ENCODE measurements at places on chromosomes 7 and 10.

GRCh38 chr10:47370878-47371277 is 13.2 kb downstream of the ZNF488 start:
- DNase-seq, result no peak

- DNase-seq, result no peak
Measured at GRCh38 chr10:8054244-8054493, 319 bp upstream of the GATA3 start.

DNA sequence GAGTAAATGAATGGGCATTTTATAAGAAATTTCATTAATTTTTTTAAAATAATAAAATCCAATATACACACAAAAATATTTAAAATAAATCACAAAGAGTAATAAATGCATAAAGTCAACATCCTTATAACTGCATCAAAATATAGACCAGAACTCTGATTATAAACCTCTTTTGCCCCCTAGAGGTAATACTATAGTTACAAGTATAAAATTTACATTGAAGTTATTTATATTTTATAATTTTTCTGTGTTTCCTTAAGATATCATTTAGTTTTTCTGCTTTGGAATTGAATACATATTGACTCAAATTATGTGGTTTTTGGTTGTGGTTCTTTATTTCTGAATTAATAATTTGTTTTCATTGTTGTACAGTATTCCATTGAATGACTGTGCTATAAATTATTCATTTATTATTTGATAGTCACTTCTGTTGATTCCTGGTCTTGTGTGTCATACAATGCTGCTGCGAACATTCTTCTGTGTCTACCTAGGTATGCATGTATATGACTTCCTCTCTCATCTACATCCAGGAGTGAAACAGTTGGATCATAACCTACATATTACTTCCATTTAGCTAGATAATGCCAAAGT is 673.6 kb downstream of the IPMK start:
- no peak for DNase-seq

- no peak for DNase-seq
Measured at GRCh38 chr7:42096268-42096667, 140.7 kb downstream of the GLI3 start.

DNA sequence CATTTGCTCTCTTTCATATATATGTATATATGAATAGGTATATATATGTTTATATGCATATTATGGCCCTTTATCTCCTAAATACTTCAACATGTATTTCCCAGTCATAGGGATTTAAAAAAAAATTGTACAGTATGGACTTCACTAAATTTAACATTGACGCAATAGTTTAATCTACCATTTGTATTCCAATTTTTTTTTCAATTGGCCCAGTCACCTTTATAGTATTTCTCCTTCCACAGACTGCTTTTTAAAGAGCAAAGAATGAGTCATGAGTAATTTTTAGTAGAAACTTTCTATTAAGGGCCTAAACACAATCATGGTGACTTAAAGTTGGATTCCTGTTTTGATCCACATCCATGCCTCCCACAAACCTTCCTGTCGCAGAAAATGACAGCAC is 20.5 kb downstream of the CCSER2 start:
- DNase-seq, result no peak

DNA sequence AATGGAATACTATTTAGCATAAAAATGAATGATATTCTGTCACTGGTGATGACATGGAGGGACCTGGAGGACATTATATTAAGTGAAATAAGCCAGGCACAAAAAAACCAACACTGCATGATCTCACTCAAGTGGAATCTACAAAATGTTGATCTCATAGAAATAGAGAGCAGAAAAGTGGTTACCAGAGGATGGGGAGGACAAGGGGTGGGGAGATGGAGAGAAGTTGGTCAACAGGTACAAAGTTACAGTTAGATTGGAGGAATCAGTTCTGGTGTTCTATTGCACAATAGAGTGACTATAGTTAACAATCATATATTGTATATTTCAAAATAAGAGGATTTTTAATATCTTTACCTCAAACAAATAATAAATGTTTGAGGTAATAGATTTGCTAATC is 24.7 kb upstream of the SLC18A3 start:
- no peak for DNase-seq

GRCh38 chr10:122089311-122090017 is 100.5 kb downstream of the TACC2 start:
- DNase-seq, result no peak

- no peak for DNase-seq
Measured at GRCh38 chr7:78924581-78924980, 528.9 kb downstream of the MAGI2 start.

DNA sequence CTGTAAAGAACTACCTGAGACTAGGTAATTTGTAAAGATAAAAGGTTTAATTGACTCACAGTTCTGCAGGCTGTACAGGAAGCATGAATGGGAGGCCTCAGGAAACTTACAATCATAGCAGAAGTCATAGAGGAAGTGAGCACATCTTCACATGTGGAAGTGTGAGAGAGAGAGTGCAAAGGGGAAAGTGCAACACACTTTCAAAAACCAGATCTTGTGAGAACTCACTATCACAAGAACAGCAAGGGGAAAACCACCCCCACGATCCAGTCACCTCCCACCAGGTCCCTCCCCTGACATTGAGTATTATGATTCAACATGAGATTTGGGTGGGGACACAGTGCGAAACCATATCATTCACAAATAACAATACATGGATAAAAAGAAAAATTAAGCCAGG is 24.5 kb downstream of the AVL9 start:
- no peak for DNase-seq

- no peak for DNase-seq
Measured at GRCh38 chr7:85851571-85852193, 664.8 kb upstream of the SEMA3D start.

GRCh38 chr7:159031750-159032149 is 112.9 kb downstream of the VIPR2 start:
- DNase-seq, result no peak

DNA sequence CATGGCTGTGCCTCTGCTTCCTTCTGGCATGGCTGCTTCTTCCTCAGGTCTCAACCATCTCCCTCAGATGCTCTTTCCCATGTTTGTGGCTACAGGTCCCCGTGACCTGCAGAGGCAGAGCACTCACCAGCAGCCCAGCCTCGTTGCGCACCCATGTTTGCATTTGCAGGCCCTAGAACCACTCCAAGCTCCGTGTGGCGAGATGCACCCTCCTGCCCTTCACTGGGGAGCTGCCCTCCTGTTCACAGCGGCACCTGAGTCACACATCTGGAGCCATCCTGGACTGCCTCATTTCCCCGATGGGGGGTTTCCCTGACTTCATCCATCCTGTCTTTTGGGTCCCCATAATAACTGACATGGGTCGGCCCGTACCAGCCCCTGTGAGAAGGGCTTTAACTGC is 35.9 kb downstream of the EGFR start:
- no peak for DNase-seq

DNA sequence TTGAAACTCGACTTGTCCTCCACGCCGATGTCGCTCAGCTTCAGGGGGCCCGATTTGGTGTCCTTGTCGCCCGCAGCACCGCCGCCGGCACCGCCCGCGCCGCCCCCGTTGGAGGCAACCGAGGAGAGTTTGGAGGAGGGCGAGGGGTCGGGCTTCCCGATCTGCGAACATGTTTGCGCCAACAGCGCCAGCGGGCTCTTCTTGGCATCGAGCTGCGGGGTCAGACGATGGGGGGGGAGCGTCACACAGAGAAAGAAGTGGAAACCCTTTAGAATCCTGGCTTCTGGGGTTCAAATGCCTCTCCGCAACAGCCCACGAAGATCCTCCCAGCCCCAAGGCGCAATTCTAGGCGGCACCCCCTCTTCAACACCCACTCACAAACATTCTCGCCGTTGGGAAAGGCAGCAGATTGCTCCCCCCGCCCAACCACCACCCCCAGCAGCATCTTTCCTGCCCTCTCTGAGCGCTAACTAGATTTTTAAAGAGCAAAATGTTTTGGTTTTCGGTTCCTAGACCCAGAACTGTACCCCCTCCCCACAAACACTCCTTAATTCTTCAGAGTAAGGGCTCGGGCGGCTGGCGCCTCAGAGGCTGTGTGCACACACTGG is 1.3 kb downstream of the ZNF503 start:
- DNase-seq, result no peak

DNA sequence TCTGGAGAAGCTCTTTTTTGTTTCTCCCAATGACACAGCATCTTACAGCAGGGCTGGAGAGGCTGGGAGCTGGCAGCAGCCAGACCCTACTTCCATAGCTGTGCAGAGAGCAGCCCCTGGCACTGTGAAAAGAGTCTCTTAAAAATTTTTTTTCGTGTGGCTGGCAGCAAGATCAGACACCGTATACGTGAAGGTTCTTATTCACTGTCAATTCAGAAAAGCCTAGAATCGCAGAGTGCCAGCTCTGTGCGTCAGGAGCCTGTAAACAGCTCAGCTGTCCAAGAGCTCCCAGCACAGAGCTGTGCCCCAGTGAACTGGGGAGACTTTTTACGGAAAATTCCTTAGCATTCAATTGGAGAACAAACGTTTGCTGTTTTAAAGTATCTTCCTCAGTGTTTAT is 6.5 kb downstream of the BAG3 start:
- no peak for DNase-seq

- DNase-seq, result no peak
Measured at GRCh38 chr10:62858364-62858763, 42.2 kb upstream of the EGR2 start.

- no peak for DNase-seq
Measured at GRCh38 chr7:39609113-39609934, 14.0 kb upstream of the RALA start.

DNA sequence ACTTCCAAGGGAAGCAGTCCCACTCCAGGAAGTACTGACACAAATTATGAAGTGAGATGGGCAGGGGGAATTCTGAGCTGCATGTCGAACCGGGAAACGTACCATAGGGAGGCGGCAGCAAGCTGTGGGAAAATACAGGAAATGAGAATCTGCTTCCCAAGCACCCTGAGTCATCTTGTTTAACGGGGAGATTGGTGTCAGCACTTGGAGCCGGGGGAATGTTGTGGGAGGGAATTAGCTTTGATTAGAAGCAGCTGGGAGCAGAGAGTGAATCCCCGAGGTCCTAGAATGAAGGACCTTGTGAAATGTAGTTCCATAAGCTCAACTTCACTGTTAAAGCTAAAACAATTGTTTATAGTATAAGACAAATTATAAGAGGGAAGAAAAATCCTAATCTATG is 141.4 kb upstream of the PRKCQ start:
- DNase-seq, result no peak

GRCh38 chr7:18177815-18178660 is 150.4 kb upstream of the PRPS1L1 start:
- no peak for DNase-seq

- DNase-seq, result no peak
Measured at GRCh38 chr10:130037169-130037661, 73.1 kb upstream of the EBF3 start.

- no peak for DNase-seq
Measured at GRCh38 chr10:96271016-96271815, at the start of gene BLNK. BLNK (minus strand) TSS chr10:96271569; CDS start chr10:96271398, 171 bp downstream.

DNA sequence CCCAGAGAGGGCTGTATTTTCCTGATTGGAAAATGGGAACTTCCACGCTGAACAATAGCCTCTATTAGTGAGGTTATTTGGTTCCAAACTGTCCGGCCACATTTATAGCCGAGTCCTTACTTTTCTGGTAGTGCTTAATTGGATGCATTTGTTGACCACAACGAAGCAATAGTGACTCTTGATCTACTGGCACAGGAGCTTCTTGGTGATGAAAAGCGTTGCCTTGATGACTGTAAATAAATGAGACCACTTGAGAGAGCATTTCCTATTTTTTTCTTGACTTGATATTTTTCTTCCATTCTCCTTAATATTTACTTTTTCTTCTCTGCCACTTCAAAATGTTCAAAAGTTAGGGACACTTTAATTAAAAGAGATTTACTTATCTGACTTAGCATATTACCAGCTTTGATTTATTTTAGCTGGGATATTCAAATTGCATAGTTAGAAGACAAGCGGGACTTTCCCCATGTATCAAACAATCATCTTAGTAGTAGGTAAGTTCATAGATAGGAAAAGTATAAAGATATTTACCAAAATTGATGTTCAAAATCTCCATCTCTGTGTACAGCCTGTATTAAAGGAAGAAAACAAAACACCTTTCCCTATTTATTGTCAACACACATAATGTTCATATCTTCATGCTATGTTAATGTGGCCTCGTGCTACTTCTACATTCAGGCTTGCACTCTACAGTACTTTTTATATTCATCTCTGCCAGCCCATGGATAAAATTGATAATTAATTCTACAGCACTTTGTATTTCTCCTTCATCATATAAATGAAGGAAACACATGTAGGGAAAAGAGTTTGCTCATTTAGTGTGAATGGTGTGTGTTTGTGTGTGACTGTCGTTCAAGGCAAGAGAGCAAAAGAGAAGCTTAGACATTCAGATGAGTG is 5.1 kb upstream of the SP8 start:
- no peak for DNase-seq

- DNase-seq, result no peak
Measured at GRCh38 chr7:44184873-44185446, 4.3 kb downstream of the GCK start.
